A549 treated with ZK216348 at 1 μM for 4 hours (cell line): ENCODE measurements at places on chromosomes 6 and 20. TPM values are rescaled to one million over a fixed set of nuclear protein-coding genes. Genes with fewer than 3 reads are reported as not detected.

MACROD2 gene
- total RNA-seq = 0.26 to 1.4 TPM (median 0.74 TPM) in 5 replicates

ANGPT4 gene
- total RNA-seq = 0.04 to 0.06 TPM in 2 of 5 replicates, not detected in the others

AGPAT4 gene
- 2.8 to 5.4 TPM (median 5.2 TPM) in 5 replicates for total RNA-seq

SOBP gene
- 0.85 to 1.6 TPM (median 1.1 TPM) in 5 replicates for total RNA-seq

TP53TG5 gene
- not detected in 5 replicates for total RNA-seq

RALY gene
- total RNA-seq = 121 to 164 TPM (median 157 TPM) in 5 replicates

RUNX2 gene
- 1.2 to 1.9 TPM (median 1.4 TPM) in 5 replicates for total RNA-seq

SLC17A1 gene
- total RNA-seq = 0.14 TPM in 1 of 5 replicates, not detected in the others
